ENCODE measurements at places on chromosomes 12 and 14.

DNA sequence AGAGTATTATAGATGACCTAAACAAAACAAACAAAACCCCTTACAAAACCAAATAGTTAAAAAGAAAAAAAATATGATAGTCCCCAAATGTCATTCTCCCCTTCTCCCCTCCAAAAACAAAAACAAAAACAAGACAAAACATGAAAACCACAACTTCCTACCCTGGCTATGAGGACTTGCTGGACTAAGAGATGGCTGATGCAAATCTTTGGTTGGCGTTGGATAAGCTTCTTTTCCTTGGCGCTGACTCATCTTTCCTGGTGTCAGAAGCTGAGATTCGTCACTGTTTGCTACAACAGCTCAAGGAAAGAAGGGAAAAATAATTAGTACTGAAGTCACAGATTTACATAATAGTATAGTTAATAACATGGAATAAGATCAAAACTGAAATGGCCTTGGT is 102.5 kb upstream of the BBS10 start:
- DNase-seq, result no peak

GRCh38 chr14:64946310-64947045 is 3.9 kb upstream of the GPX2 start:
- DNase-seq, result no peak

- no peak for DNase-seq
Measured at GRCh38 chr14:92464156-92464555, 49.4 kb upstream of the RIN3 start.

DNA sequence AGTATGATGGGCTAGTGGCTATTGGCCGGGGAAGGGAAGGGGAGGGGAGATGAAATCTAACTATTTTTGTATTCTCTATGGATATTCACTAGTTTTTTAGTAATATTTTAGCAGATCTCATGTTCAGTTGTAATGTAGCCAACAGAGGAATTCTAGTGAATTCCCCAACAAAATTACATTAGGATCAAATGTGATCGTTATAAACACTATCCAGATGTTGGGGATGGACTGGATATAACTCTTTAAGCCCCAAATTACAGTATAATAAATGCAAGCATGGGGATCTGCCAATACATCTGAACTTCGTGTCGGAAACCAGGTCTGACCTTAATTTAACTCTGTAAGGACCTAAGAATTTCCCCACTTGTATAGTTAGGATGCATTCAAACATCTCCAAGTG is 21.5 kb downstream of the LLPH start:
- no peak for DNase-seq

- no peak for DNase-seq
Measured at GRCh38 chr14:35963209-35963608, 137.1 kb downstream of the BRMS1L start.

DNA sequence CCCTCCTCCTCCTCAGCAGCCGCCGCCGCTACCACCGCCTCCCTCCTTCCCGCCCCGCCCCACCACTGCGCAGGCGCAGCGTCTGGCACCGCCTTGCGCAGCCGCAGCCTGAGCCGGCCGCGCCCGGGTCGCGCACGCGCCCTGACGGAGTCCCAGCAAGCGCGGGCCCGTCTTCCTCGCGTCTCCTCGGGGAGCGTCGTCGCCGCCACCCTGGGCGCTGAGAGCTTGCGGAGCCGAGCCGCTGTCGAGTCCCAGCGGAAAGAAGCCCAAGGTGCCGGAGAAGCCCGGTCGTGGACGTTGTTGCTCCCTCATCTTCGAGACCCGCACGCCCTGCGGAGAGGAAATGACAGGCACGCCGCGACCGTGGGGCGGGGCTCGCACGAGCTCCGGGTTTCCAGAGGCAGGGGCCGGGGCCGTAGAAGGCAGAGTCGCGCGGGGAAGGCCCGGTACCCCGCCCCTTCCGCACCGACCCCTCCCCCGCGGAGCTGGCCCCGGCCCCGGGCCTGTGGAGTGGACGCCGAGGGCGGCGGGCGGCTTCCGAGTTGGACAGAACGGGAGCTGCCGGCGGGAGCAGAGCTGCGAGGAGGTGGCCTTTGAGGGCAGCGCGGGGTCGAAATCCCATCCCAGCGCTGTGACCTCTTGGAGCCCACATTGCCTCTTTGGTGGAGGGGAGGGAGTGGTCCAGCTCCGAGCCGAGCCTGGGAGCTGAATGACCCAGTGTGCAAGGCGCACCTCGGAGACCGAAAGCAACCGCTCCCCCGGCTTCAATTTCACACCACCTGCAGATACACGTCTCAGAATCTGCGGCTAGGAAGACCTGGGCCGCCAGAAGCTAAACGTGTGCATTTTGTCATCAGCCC is 469 bp upstream of the RAB35 start:
- no peak for DNase-seq

GRCh38 chr12:52585946-52586345 is 12.3 kb upstream of the KRT74 start:
- DNase-seq, result no peak

GRCh38 chr12:65823513-65824375 is 539 bp upstream of the HMGA2 start:
- no peak for DNase-seq

DNA sequence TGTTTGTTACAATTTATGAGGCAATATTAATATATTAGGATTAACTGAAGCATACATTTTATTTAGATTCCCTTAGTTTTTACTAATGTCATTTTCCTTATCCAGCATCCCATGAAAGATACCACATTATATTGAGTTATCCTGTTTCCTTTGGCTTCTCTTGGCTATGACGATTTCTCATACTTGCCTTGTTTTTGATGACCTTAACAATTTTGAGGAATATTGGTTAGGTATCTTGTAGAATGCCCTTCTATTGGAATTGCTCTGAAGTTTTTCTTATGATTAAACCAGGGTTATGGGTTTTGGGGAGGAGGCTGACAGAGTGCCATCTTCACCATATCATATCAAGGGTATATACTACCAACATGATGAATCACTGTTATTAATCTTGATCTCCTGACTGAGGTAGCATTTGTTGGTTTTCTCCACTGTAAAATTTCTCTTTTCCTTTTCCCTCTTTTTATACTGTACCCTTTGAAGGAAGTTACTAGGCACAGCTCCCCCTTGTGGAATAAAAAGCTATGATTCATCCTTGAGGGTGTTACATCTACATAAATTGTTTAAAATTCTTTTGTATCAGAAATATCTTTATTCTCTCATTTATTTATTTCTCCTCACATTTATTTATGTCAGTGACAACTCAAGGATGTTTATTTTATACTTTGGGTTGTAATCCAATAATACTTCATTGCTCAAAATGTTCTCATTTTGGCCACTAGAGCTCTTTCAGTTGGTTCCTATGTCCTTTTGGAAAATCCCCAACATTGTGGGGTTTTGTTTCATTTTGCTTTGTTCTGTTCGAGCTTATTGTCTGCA is 239.0 kb downstream of the SLC16A7 start:
- no peak for DNase-seq

- DNase-seq, result no peak
Measured at GRCh38 chr12:56661979-56662638, 16.3 kb upstream of the ATP5F1B start.

DNA sequence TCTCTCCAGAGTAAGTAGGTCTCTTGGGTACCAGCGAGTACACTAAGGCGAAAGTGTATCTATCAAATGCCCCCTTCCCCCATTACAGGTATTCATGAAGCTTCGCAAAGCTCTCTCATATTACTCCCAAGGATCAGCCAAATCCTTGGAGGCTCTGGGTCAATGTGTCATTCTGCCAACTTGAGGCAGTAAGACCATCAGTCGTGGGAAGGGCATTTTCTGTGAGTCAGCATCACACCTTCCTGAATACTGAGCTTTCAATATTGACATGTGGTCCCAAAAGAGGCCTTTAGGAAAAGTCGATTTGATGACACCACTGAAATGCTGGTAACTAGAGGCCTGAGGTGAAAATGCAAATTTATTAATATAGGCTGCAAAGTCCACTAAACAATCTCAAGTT is 323.9 kb downstream of the LRIG3 start:
- DNase-seq, result no peak

DNA sequence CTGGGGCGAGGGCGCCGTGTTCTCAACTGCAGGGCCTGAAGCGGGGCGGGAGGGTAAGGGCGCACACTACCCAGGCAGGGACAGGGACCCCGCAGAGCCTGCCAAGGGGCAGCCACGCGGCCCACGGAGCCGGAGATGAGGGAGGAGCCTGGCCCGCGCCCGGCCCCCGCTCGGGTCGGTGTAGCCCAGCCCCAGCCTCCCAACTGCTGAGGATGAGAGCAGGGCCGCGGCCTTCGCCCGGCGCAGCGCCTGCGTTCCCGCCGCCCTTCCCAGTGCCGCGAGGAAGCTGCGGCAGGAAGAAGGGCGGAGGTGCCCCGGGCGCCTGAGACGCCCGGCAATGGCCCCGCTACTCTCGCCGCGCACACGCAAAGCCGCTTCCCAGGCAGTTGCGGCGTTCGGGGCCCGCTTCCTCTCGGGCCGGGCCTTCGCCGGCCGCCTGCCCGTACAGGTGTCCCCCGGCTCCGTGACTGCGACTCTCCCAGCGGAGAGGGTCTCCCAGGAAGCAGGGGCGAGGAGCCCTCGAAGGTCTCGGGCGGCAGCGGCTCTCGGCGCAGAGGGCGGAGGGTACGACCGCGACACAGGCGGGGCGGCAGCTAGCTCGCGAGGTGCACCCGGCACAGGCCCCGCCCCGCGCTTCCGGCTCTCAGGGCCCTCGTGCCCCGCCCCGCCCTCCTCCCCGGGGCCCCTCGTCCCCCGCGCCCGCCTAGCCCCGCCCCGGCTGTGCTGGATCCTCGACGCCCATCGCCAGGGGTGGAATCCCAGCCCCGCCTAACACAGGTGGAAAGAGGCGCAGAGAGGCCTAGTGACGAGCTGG is 24.8 kb upstream of the YY1 start:
- DNase-seq, result no peak

- no peak for DNase-seq
Measured at GRCh38 chr12:2198005-2198501, 145.3 kb downstream of the CACNA1C start.

DNA sequence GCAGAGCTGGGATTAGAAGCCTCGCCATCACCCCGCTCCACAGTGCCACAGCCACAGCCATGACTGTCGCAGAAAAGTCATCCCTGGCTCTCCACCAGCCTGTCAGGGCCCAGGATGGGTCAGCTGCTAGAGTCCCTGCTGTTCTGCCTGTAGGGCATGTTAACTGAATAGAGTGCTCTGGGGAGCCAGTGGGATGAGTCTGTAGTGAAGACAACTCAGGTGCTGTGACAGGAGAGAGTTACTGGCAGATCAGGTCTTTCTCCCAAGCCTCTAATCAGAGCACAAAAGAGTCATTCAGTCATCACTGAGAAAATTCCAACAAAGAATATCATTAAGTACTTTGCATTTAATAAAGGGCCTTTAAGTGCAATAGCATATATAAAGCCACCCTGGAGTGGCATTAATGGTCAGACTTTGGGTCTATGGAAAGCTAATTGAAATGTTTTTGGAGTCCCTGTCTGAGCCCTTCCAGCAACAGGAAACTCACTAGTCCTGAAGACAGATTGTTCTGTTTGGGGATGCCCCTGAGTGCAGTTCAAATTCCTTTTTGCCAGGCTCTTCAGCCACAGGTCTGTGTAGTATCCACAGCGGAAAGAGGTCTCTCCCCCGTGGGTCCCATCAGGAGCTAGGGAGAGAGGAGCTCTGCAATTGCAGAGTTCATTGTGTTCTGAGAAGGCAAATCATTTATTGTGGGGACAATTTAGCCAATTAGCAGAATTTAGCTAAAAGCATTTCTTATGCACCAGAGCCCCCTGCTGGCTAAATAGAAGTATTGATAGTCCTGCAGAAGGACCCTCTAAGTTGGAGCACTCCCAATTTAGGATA is 45.2 kb upstream of the C14orf132 start:
- DNase-seq, result peak; percentile 17

- no peak for DNase-seq
Measured at GRCh38 chr14:80768646-80769045, 172.9 kb downstream of the CEP128 start.

- DNase-seq, result no peak
Measured at GRCh38 chr12:94149119-94149780, 873 bp downstream of the PLXNC1 start.

GRCh38 chr12:26770239-26771070 is 62.5 kb downstream of the ITPR2 start:
- DNase-seq, result no peak

GRCh38 chr12:99386907-99387306 is 260.6 kb upstream of the GARIN6 start:
- DNase-seq, result no peak

- DNase-seq, result no peak
Measured at GRCh38 chr12:72836194-72836593, 564.0 kb downstream of the TRHDE start.

GRCh38 chr12:60391051-60391450 is 795.2 kb downstream of the SLC16A7 start:
- DNase-seq, result no peak

DNA sequence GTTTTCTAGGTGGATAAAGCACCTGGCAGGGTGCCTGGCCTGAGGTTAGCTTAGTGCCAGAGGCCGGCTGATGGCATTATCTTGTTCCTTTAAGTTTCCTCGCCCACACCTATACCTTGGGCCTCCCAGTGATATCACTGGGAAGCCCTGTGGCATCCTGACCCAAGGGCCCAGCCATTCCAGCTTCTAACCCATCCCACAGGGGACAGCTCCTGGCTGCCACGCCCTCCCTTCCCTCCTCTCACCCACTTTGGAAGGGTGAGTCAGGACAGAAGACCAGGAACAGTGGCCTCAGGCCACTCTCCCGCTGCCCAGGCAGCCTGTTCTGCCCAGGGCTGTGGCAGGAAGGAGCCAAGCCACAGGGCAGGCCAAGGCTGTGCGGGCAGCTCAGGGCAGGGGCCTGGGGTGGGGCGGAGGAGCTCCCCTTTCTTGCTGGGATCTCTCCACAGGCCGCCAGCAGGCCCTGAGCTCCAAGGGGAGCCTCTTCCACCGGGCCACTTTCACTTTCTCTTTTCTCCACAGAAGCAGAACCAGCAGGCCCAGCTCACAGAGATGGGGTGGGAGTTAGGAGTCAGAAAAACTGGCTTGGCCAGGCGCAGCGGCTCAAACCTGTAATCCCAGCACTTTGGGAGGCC is 75.1 kb downstream of the IRF2BPL start:
- DNase-seq, result no peak

DNA sequence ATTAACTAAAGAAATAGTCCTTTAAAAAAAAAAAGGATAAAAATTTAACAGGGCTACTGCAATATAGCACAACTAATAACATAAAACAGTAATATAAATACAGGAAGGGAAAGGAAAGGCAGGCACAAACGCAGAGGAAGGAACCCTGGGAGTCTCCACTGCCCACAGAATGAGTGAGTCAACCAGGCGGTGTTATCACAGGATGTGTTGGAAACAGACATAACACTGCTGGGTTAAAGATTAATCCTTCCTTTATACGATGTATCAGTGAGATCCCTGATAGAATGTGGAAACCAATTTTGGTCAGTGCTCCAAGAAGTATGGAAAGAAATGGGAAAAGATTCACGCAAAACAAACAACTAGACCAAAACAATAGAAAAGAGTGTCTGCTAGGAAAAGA is 47.9 kb downstream of the FGD6 start:
- no peak for DNase-seq

DNA sequence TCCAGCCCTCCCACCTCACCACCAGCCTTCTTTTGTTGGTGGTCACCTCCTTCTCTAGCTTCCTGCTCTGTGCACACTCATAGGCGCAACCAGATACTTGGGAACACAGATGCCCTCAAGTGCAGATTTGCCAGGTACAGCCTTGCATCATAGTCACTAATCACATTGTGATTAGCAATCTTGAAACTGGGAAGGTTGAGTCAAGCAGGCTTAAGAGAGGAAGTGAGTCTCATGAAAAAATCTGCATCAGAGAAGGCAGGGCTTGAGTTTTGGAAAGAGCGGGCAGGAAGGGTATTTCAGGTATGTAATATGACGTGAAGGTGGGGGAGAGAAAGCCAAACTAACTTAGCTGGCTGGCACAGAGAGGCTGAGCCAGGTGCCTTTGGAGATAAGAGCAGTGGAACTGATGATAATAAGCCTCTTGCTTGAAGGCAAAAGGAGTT is 2.7 kb upstream of the RABGGTA start:
- DNase-seq, result peak; percentile 93

Data from GM12878 (cell line).